ENCODE measurements at places on chromosomes 3 and 15.

GRCh38 chr15:67358391-67358790 lies 103.8 kb downstream of the IQCH start:
- no peak for DNase-seq

- DNase-seq, result no peak
Observed at GRCh38 chr15:97115761-97116070, 785.2 kb downstream of the NR2F2 start.

- DNase-seq, result no peak
Observed at GRCh38 chr3:36663666-36664291, 100.6 kb downstream of the DCLK3 start.

- DNase-seq, result no peak
Observed at GRCh38 chr15:80831606-80832224, 52.5 kb downstream of the CEMIP start.

GRCh38 chr15:52778457-52778856 lies 11.7 kb downstream of the ONECUT1 start:
- no peak for DNase-seq

DNA sequence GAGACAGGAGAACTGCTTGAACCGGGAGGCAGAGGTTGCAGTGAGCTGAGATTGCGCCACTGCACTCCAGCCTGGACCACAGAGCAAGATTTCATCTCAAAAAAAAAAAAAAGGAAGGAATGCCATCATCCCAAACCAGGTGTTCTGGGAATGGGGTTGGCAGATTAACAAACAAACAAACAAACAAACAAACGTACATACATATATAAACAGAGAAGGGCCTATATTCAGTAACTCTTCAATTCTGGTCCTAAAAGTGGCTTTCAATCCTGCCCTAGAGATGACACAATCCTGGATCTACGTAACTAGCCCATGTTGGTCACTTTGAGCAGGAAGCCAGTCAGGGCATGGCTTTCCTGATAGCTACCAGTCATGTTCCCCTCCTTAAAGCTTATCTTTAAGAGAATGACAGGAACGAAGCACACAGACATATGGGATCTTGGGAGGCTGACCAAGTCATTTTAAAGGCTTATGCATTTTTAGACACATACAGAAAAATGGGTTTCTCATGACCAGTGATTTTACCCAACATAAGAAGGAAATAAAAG lies 29.9 kb upstream of the RAB11A start:
- DNase-seq, result no peak

DNA sequence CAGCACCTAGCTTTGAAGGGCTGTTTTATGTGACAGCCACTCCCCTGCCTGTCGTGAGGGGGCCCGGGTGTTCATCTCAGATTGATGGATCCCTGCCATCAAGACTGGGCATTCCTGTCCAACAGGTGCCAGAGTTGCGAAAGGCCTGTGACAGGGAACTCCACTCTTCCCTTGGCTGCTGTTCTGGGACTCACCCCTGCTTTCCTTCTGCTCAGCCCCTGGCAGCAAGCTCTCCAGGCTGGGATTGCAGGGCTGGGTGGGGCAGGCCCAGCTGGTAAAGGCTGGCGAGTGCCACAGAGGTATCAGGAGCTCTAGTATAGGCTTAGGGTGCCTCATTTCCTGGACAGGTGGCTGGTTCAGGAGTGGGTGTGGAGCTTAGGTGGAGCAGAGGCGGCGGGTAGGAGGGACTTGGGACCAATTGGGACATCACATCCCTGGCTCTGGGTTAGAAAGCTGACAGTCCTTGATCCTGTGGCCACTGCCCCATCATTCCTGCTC lies at the start of gene PLA2G4B:
Gene PLA2G4B (plus strand): TSS at position 448 of the 498 bp plus-strand sequence. CDS start 67 bp downstream, outside the sequence.
- no peak for DNase-seq

DNA sequence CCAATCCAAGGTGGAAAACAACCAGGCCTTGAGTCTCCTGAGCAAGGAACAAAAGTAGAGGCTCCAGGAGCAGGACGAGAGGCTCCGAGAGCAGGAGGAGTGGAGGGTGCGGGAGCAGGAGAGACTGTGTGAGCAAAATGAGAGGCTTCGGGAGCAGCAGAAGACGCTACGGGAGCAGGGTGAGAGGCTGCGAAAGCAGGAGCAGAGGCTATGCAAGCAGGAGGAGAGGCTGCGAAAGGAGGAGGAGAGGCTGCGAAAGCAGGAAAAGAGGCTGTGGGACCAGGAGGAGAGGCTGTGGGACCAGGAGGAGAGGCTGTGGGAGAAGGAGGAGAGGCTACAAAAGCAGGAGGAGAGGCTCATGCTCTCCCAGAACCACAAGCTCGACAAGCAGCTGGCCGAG lies 60.3 kb upstream of the UBE2Q2 start:
- no peak for DNase-seq

DNA sequence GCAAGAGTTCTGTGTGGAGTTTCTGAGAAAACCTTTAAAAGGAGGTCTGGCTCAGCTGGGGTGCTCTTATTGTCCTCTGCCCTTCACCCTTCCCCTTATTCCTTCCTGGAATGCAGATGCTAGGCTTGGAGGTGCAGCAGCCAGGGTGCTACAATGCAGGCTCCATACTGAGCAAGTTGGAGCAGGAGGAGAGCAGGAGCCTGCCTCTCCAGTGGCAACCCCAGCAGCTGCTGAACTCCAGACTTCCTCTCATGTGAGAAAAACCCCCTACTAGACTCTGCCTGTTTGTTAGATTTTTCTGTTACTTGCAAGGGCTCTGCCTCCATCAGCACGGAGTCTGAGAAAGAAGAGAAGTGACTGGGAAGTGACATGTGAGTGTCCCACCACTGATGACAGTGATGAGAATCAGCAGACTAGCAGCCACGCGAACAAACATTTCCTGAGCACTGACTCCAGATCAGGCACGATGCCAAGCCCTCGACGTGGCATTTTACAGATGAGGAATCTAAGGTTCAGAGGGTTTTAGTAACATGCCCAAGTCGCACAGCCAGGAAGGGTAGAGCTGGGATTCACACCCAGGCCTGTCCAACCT lies 16.1 kb upstream of the RARRES1 start:
- no peak for DNase-seq

- DNase-seq, result no peak
Observed at GRCh38 chr15:53759411-53759931, at the start of gene WDR72. Gene WDR72, minus strand, starts transcription at chr15:53759663. Its CDS starts 26,514 bp downstream, at chr15:53733149.

DNA sequence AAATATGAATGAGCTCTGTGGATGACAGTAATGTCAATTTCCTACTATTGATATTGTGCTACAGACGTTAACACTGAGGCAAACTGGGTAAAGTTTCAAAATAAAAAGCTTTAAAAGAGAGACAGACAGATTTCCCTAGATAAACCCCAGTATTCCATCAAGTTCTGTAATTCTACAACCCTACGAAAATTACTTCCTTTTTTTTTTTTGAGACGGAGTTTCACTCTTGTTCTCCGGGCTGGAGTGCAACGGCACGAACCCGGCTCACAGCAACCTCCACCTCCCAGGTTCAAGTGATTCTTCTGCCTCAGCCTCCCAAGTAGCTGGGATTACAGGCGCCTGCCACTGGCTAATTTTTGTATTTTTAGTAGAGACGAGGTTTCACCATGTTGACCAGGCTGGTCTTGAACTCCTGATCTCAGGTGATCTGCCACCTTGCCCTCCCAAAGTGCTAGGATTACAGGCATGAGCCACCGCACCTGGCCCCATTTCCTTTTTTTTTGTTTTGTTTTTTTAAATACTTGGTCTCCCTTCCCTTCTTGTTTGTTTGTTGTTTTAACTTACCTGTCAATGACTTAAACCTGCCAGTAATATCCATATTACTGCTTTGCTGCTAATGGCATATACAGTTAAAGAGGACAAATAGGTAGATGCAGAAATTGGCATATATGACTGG lies 57.2 kb downstream of the CBLB start:
- no peak for DNase-seq

- no peak for DNase-seq
Observed at GRCh38 chr15:56307180-56307579, 58.0 kb upstream of the TEX9 start.

DNA sequence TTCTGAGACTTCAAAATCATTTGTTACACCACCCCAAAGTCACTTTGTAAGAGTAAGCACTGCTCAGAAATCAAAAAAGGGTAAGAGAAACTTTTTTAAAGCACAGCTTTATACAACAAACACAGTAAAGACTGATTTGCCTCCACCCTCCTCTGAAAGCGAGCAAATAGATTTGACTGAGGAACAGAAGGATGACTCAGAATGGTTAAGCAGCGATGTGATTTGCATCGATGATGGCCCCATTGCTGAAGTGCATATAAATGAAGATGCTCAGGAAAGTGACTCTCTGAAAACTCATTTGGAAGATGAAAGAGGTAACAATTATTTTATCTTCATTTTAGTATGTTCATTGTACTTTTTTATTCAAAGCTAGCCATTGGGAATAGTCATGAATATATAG lies 32.6 kb downstream of the BLM start:
- DNase-seq, result no peak

- no peak for DNase-seq
Observed at GRCh38 chr15:70422342-70422741, 324.6 kb upstream of the TLE3 start.

DNA sequence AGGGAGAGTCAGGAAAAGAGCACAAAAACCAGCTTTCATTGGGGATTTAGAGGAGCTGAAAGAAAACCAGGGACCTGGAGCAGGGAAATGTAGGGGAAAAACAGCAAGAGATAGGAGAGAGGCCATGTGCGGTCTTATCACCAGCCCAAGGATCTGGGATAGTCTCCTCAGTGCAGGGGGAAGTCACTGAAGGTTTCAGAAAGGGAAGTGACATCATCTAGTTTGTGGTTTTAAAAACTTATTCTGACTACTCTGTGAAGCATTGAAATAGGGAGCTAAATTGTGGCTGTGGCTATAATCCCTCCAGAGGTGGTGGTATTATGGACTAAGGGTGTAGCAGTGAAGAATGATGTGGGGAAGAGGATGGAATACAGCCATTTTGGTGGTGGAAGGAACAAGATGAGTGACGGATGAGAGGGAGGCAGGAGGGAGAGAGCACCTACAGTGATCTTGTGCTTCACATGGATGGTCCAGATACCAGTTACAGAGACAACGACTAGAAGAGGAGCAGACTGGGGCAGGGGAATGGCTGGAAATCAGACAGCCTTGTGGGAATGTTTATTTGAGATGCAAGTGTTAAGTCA lies 72.7 kb downstream of the HMG20A start:
- DNase-seq, result no peak

GRCh38 chr3:61182662-61183061 lies 68.6 kb downstream of the FHIT start:
- no peak for DNase-seq

GRCh38 chr15:55613727-55614126 lies 25.6 kb upstream of the PYGO1 start:
- no peak for DNase-seq

GRCh38 chr3:160227419-160227818 lies 2.2 kb downstream of the C3orf80 start:
- no peak for DNase-seq

- no peak for DNase-seq
Observed at GRCh38 chr15:84775867-84776449, 27.6 kb downstream of the ZNF592 start.

DNA sequence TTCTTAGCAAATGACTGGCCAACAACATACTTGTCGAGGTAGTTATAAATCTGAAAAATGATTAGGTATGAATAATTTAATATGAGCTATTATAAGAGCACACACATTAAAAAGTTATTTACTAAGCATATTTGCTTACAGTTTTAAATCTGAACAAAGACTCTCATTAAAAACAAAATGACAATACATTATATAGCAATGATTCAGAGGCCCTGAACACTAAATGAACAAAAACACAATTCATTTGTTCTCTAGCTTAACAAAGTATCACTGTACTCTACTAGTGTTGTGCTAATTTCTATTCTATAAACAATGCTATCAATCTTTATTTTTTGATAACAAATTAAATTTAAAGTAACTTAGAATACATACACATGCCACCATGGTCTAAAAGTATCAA lies 21.0 kb downstream of the CLPX start:
- DNase-seq, result no peak

DNA sequence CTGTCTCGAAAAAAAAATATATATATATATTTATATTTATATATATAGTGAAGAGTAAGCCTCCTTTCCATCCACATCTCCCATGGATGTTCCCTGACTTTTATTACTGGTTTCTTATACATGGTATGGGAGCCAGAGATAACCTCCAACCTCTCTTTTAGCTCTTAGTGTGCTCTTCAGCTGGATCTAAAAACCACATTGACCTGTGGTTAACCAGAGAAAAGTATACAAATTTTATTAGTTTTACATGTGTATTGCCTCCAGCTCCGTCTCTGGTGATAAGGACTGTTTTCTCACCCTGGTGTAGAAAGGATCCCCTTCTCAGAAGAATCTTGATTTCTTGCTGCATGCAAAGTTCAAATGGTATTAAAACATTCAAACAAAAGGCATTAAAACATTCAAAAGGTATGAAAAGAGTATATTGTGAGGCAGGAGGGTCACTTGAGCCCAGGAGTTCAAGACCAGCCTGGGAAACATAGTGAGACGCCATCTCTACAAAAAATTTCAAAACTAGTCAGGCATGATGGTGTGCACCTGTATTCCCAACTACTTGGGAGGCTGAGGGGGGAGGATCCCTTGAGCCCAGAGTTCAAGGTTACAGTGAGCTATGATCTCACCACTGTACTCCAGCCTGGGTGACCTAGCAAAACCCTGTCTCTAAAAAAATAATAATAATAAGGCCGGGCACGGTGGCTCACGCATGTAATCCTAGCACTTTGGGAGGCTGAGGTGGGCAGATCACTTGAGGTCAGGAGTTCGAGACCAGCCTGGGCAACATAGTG lies 13.5 kb upstream of the TTBK2 start:
- no peak for DNase-seq

DNA sequence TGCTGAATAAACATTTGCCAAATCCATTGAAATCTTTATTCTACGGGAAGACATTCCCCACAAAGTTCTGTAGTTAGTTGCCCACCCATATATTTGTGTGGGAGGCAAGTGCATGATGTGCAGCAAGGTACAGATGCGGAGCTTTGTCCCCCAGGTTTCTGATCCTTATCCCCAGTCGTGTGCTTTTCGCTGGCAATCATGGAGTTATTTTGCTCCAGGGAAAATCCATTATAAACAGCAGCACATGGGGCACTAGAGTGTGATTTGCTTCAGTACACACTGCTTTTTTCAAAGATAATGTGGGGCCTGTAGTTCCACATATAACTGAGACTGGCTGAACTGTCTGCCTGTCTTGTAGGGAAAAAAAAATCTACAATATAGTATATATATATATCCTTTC lies 132.1 kb downstream of the FEZF2 start:
- DNase-seq, result no peak

- DNase-seq, result no peak
Observed at GRCh38 chr3:32848215-32848614, 30.4 kb downstream of the TRIM71 start.

Measured in AG09319 (cell line).